Ascending aorta (tissue), 2 donors: ENCODE measurements at places on chromosomes 12 and 14.

DNA sequence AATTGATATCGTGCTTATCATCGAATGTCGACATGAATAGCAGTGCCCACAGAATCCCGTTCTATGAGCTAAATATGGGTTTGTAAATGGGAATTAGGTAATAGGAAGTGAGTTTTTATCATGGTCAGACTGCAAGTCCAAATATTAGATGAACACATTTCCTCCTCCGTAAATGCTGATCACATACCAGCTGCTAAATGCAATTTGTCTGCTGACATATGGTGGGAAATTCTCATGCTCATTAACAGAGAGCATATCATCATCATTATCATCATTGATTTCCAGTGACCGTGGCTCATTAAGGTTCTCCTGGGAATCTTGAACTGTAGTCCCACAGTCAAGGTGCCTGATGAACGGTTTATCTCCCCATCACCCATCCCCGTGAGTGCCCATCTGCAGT is 998.8 kb upstream of the TMEM132C start:
- DNase-seq: no peak

GRCh38 chr12:34219046-34219770 is 196.9 kb downstream of the ALG10 start:
- no peak for DNase-seq

DNA sequence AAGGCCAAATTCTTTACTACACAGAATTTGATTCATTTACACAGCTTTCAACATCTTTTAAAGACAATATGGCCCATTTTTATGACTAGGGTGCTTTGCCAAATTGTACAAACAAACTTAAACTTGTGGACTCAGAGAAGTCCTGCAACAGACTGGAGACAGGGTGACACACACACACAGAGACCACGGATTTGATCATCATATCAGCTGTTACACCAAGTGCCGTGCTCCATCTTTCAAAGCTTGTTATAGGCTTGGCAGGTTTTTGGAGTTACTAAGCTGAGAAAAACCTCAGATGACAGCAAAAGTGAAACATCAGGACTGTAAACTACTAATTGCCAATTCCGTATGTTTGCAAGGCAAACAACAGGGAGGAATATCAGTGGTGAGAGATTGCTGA is 811.7 kb downstream of the GALC start:
- no peak for DNase-seq

DNA sequence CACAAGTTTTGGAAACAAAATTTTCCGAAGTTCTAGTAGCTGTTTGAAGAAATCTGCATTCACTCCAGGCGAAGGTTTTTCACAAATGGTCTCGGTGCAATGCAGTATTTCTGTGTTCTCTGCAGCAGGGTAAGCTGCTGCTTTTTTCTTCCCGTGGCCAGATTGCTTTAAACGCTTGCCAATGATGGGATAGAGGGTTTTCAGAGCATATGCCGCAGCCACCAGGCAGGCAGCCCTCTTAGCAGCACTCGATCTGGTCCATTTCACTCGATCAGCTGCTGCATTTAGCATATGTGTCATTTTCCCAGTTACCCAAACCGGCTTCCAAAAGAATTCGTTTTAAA is 315 bp downstream of the ABCD2 start:
- DNase-seq: no peak

GRCh38 chr12:50981319-50982239 is 29.2 kb downstream of the HIGD1C start:
- DNase-seq: no peak

GRCh38 chr12:81022531-81022930 is 55.3 kb upstream of the ACSS3 start:
- DNase-seq: no peak

DNA sequence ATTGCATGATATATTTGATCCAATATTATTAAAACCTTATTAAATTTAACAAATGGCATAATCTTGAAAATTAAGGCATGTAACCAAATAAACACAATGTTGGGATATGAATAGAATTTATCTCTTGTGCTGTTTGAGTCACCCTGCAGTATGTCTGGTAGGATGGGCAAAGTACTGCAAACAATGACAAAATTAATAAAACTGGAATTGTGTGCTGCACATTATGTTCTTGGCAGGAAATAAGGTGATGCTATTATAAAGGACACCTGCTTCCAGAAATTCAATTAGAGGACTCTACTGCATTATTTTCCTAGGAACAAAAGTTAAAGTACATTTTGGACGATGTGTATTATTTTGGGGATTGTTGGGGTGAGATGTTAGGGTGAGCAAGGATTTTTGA is 132.7 kb downstream of the PPFIA2 start:
- DNase-seq: no peak

- DNase-seq: no peak
Observed at GRCh38 chr14:58731465-58732293, 93.9 kb downstream of the DACT1 start.

DNA sequence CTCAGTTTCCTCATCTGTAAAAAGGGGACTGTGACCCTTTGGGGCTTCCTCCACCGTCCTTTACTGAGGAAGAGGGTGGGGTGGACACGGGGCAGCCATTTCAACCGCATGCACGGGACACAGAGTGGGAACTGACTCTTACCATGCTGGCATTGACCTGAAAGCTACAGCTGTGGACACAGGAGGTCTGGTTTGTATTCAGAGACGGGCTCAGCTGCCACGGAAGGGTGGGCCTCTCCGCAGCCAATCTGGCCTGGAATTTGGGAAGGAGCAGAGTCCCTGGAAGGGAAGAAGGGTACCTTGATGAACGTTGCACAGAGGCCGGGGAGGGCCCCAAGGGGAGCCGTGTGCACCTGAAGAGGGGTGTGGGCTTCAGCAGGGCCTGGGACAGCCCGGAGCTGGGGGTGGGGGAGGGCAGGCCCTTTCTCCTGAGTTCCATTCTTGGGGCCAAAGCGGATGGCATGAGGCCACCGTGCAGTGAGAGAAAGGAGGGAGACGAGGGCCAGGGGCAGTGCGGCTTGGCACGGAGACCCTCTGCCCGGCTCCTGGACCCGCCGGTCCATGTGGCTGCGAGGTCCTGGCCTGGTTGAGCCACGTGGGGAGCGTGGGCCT is 14.5 kb downstream of the TNFAIP2 start:
- DNase-seq: no peak

GRCh38 chr14:96011131-96011530 is 28.0 kb upstream of the C14orf132 start:
- DNase-seq: no peak

DNA sequence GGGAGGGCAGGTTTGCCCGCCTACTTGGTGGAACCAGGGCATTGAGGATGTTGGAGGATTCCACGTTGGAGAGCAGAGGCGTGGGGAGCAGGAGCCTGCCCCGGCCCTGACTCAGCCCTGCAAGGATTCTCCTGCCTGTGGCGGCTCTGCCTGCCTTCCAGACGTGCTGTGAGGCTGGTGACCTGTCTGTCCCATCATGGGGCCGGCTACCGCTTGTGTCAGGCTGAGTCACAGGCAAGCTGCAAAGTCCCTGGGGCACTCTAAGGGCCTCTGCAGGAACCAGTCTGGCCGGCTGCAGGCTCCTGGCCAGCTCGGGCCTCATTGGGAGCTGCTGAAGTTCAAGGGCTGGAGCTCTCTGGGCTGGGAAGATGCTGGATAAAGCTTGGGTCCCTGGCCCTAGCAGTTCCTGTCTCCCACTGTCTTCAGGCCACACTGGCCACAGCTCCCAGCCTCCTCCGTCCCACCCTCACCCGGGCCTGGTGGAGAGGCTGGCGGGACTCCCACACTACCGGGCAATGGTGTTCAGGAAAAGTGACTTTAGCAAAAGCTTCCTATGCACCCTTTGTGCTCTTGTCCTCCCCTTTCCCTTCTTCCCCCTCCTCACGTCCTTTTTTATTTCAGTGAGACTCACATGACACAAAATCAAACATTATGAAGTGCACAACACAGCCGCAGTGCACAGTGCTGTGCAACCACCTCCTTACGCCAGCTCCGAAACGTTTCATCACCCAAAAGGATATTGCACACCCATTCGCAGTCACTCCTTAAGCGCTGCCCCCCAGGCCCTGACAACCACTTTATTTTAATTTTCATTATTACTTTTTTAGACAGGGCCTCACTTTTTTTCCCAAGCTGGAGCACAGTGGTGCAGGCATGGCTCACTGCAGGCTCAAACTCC is 22.0 kb upstream of the ULK1 start:
- DNase-seq: no peak

DNA sequence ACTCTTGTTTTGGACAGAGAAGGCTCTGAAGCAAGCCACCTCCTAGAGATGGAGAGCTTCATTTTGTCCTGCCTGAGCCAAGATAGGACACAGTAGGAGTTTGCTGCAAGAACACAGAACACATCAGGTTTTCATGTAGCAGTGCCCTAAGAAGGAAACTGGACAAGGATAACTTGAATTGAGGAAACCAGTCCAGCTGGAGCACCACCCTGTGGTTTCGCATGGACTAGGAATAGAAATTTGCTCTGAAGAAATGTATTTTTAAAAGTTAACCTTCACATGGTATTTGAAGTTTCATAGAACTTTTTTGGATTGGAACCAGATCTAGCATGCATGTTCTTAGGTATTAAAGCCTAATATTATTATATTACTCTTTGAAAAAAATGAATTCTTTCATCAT is 68.8 kb downstream of the RERG start:
- no peak for DNase-seq

- DNase-seq: no peak
Observed at GRCh38 chr14:29352706-29353080, 575.0 kb downstream of the PRKD1 start.

GRCh38 chr14:54738009-54738408 is 164.6 kb downstream of the GCH1 start:
- DNase-seq: no peak

- DNase-seq: no peak
Observed at GRCh38 chr12:25557830-25558436, 4.8 kb upstream of the LMNTD1 start.

DNA sequence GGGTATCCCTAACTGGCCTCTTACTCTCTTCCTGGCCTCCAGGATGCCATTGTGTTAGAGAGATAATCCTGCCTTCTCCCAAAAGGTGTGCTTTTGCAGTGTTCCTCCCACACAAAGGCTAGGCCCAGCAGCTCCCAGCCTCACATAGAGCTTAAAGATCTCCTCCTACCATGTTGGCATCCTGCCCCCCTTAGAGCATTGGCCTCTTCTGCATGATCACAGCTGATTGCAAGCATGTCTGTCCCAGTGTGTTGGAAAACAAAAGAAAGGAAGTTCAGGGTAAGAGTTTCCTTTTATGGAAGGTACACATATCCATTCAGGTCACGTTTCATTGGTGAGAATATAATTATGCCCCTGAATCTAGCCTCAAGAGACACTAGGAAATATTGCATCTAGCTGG is 405.4 kb downstream of the TMTC2 start:
- no peak for DNase-seq

GRCh38 chr14:36222952-36223468 is 46.5 kb upstream of the PTCSC3 start:
- DNase-seq: no peak

DNA sequence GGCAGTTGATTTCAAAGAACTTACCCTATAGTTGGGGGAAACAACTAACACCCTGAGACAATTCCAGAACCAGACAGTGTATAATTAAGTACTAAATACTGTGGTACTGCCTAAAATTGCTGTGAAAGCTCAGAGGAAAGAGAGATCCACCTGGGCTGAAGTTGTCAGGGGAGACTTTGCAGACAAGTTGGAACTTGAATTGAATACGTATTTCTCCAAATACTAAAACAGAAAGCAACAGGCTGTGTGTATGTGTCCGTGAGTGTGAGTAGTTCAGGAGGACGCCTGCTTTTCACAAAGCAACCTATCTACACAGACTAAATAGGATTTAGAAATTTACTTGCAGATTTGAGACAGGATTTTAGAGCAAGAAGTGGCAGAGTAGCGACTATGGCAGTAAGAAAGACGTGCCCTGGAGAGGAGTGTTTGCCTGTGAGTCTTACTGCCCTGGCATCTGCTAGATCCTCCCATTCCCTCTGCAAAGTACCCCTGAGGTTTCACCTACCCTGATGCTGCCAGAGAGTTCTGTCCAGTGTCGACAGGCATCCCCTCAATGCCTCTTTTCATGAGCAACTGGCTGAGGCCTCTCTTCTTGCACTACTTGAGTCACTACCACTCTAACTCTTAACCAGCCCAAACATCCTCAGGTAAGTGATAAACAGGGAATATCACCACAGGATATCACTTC is 37.4 kb upstream of the BMP4 start:
- no peak for DNase-seq

GRCh38 chr12:75634244-75635222 is 123.1 kb upstream of the KRR1 start:
- DNase-seq: no peak

DNA sequence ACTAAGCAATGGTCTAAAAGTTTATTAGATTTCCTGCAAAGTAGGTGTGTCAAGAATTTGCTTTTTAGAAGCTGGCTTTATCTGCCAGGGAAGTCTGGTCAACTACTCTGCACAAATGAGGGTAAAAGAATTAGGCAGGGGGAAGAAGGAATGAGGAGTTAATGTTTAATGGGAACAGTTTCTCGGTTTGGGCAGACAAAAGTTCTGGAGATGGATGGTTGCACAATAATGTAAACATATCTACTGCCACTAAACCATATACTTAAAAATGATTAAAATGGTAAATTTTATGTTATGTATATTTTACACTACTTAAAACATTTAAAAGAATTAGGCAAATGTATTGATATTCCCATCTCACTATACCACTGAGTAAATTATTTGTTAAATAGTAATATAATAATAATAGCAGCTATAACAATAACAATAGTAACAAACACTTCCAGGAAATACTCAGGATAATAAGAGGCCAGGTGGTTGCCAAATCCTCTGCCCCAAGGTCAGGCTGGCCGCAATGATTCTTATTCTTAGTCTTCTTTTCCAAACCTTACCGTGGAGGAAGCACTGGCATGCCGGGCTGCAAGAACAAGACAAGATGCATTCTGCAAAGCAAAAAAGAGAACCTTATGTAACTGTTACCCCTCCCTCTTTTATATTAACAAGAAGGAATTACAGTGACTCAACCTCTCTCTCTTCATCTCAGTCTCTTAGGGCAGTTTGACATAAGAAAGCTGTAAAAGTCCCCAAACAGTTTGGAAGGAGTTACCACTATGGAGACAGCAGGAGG is 13.9 kb downstream of the CS start:
- DNase-seq: no peak

DNA sequence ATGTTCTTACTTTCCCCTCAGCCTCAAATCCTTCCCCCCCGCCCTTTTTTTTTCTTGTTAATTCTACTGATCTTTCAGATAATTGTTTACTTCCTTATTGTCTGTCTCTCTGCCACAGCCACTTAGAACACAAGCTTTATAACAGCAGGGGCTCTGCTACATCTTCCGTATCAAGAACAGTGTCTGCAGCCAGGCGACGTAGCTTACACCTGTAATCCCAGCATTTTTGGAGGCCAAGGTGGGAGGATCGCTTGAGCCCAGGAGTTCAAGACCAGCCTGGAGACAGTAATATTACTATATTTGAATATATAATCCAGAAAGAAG is 5.4 kb downstream of the SOS2 start:
- DNase-seq: no peak

DNA sequence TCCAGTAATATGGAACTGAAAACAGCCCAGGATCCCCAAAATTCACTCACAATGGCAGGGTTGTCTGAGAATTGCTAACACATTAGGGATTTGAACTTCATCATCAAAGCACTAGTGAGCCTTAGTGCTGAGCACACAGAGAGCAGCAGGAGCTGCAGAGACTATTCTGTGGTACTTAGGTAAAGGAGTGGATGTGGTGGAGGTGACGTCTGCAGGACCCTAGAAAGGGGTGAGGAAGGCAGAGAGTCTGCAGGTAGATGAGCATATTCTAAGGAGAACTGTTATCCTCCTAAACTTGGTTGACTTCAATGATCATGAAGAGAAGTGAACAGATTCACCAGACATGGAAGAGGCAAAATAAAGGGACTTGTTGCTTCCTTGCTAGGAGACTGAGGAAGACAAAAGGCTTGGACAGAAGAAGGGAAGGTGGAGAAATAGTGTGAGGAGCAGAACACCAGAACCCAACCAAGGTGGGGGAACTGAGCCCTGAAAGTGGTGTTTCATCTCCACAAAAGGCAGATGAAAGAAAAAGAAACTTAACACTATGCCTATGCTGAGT is 1164.0 kb downstream of the TMEM121 start:
- DNase-seq: no peak
